ENCODE measurements at places on chromosomes 5 and 9. TPM values are rescaled to one million over a fixed set of nuclear protein-coding genes. Genes with fewer than 3 reads are reported as not detected.

Gene MYMK
- not detected for total RNA-seq

- DNase-seq, result no peak
These were observed 9.3 kb upstream of the ACSL6 start for GRCh38 chr5:132020568-132021339.

DNA sequence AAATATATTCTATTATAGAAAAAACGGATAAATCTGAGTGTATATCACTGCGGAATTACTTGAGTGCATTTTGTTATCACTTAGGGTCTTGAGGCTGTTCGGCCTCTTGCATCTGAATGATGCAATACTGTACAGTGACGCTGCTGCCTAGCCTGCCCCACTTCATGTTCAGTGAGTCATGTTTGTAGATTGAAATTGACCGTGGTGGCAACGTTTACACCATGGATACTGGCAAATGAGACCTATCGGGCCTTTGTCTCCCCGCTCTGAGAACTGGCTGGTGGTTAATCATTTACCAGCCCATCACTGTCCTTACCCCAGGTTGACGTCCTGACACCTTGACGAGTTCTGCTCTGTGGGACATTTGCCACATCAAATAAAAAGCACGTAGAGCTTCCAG is 510.1 kb upstream of the ADAMTS16 start:
- no peak for DNase-seq

GRCh38 chr5:42531611-42532010 is 108.4 kb downstream of the GHR start:
- no peak for DNase-seq

GRCh38 chr5:132426525-132427138 is 57.1 kb downstream of the SLC22A5 start:
- DNase-seq, result peak; percentile 97

Measured in IMR-90 (cell line).